ENCODE measurements at places on chromosomes 7 and 10.

- DNase-seq, result no peak
These were observed 43.5 kb downstream of the FEZF1 start for GRCh38 chr7:122261016-122261415.

DNA sequence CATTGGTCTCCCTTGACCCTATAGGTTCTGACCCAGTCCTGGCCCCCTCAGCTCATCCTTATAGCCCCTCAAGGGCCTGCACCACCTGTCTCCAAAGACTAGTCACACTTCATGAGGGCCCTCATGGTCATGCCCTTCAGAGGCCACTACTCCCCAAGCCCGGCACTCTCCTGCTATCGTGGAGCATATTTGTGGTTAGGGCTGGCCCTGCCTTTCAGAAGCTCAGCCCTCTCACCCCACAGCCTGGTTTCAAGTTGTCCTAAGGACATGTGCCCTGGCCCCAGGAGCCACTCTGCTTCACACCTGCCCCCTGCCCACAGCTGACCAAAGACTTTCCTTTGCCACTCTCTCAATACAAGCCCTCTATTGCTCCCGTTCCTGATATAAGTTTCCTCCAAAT, 60.3 kb upstream of the LBX1 start:
- no peak for DNase-seq

- no peak for DNase-seq
These were observed 66.3 kb upstream of the FRMD4A start for GRCh38 chr10:14397066-14397465.

DNA sequence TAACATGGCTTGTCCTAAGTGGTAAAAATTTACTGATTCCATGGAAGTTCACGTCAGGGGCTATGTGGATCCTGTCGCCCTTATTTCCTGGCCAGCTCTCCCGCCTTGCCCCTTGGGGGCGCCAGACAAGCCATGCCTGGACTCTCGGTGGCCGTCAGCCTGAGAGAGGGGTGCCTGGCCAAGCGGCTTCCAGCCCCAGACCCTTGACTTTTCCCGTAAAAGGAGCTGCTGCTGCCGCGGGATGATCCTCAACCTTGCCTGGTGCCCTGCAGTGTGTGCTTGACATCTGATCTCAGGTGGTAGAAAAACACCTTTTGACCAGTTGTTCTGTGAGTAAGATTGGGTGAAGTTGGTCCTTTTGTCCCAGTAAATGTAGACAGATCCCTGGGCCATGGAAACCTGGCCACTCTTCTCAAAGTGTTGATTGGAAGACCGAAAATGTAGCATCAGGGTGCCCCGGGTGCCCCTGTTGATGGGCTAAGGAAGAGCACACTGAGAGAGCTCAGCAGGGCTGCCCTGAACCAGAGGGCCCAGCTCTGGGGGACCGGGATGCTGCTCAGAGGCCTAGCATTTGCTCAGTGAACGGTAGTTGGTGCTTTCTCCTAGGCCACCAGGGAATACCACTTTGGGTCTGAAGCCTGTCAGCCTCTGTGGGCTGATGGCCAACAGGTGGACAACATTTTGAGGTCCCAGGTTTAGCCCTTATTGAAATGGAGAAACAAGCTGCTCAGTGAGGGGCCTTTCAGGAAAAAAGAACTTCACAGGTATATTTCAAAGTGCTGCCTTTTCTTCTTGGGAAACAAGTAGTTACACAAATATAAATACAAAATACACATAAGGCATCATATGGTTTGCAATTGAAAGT, 162.5 kb downstream of the LRMDA start:
- no peak for DNase-seq

DNA sequence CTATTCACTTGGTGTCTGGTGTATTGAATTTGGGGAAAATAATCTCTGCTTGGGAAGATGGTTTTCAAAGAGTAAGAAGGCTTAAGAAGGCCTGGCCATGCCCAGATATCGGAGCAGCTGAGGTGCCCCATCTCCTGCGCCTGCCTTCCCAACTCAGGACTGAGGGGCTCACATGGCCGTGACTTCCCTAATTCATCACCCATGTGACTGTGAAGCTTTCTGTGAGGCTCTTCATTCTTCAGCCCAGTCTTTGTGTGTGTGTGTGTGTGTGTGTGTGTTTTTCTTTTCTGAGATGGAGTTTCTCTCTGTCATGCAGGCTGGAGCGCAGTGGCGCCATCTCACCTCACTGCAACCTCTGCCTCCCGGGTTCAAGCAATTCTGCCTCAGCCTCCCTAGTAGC, 53.2 kb downstream of the PROSER2 start:
- DNase-seq, result no peak

GRCh38 chr10:29878492-29878891, 180.9 kb downstream of the JCAD start:
- DNase-seq, result no peak

- no peak for DNase-seq
These were observed 24.0 kb upstream of the SH3PXD2A start for GRCh38 chr10:103879409-103879808.

- no peak for DNase-seq
These were observed 86.5 kb downstream of the ARMH3 start for GRCh38 chr10:101969412-101969922.

GRCh38 chr10:121428867-121429266, 169.4 kb downstream of the FGFR2 start:
- no peak for DNase-seq

DNA sequence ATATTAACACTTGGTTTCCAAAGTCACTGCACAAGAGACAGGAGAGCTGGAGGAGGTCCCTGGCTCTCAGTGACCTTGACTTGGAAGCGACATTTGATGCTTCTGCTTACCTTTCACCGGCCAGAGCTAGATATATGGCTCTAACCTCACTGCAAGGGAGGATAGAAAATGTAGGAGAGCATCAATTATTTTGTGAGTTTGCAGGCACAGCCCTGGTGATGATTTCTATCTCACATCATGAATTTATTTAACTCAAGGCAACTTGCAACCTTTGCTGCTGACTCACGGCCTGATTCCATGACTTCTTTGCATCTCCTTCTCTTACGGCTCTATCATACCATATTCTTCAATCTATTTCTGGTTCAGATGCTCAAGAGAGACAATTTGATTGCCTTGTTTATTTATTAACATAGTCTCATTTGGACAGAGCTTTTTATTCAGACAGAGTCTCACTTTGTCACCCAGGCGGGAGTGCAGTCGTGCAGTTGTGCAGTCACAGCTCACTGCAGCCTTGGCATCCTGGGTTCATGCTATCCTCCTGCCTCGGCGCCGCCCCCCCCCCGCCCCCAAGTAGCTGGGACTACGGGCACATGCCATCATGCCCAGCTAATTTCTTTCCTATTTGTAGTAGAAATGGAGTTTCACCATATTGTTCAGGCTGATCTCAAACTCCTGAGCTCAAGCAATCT, 196.0 kb downstream of the REEP3 start:
- DNase-seq, result no peak

DNA sequence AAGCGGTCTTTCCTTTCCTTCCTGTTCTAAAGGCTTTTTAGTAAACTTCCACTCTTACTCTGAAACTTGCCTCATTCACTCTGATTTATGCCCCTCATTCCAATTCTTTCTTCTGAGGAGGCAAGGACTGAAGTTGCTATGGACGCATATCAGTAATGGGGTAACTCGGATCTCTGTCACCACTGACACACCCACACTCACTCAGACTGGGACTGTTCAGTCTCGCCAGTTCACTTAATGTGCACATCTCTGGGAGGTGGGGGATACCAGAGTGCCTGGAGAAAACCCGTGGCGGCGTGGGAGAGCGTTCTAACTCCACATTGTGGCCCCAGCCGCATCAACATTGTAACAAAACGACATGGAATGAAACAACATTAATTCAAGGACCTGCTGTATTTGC, 1139.3 kb upstream of the CELF2 start:
- DNase-seq, result no peak

- DNase-seq, result no peak
These were observed 251.7 kb downstream of the FZD1 start for GRCh38 chr7:91515961-91516360.

DNA sequence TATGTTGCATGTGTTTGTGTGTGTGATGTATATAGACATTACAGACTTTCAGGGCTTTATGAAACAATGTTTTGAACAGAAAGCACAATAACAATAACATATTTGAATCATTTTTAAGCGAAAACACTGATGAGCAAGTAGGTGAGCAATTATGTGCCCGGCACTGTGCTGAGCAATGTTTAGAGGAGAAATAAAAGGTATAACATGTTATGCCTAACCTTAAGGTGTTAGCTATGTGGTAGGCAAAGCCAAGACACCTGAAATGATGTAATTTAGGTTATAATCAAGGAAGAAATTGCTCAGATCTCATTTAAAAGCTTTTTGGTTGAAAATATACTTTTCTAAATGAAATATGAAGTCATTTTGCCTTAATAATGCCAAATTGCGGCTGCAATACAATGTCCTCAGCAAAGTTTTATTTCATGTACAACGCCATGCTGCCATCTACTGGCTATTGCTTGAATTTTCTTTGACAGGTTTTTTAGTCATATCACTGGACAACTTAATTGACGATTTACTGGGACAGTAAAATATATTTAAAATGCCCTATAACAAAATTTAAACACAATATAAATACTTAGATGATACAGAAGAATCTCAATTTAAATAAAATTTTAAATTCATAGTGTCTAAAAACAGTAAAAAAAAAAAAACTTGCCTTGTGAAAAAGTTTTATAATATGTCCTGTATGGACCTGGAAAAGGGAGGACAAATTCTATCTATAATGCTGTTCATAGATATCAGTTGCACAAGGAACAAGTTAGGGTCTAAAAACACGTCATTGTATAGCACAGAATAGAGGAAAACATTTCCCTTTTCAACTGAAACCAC, 131.1 kb upstream of the CDK1 start:
- peak; percentile 19 for DNase-seq

GRCh38 chr7:145848691-145849090, 267.9 kb upstream of the CNTNAP2 start:
- DNase-seq, result no peak

GRCh38 chr10:61937631-61938351, 36.3 kb downstream of the ARID5B start:
- DNase-seq, result no peak

DNA sequence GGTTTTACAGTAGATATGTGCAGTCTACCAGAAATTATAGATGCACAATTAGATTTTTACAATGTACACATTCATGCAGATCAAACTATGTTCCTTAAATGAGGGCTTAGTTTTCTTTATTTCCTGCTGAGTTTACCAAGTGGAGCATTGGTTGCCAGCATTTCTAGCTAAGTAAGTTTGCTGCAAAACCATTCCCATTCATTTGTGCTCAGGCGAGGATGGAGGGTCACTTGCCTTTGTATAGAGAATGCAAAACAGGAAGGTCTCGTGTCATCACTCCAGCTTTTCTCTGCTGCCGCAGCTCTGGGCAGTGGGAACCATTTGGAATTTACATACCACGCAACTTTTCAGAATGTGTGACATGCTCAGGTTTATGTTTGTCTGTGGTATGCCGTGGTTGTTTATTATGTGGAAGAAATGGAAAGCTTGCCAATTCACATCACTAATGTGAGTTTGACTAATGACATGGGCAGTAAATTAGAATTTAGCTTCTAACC, 198.6 kb downstream of the TRIL start:
- DNase-seq, result peak; percentile 95

- peak; percentile 28 for DNase-seq
These were observed 148.6 kb upstream of the PDE1C start for GRCh38 chr7:32218741-32219288.

DNA sequence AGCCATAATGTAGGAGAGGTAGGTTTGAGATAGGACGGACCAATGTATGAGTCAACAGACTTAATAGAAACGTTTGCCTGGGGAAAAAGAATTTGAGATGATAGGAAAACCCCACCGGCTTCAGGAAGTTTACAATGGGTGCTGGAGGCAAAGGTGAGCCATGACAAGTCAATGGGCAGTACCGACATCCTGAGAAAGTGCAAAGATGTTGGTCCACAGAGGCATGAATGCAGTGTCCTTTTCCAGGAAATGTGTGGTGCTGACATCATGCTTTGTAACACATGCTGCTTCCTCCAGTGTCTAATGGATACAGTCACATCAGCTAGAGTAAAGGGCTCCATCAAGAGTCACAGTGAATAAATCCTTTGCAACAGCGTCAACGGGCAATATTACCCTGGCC, 533.6 kb downstream of the INHBA start:
- no peak for DNase-seq

- DNase-seq, result peak; percentile 86
These were observed 16.7 kb upstream of the RSBN1L start for GRCh38 chr7:77679608-77680007.

GRCh38 chr10:53135213-53135896, 362.8 kb upstream of the MBL2 start:
- no peak for DNase-seq

- DNase-seq, result no peak
These were observed 26.7 kb upstream of the CAMK1D start for GRCh38 chr10:12322583-12323131.

DNA sequence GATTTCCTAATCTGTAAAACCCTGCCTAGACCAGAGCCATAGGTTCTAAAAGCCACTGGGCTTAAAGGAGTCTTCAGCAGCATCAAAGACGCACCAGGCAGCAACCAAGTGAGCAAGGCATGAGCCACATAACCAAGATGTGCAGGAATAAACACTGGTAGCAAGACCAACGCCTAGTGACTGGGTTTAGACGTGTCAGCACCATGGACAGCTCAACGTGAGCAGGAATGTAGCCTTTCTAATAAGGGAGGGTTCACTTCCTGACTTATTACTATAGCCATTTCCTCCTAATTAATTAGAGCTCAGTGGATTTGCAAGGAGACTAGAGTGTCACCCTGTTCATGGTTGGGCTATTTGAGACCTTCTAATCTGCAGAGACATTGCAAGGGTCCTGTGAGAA, 223.7 kb downstream of the LHFPL3 start:
- DNase-seq, result no peak

GRCh38 chr7:8536431-8536830, 103.0 kb downstream of the NXPH1 start:
- DNase-seq, result no peak

- peak; percentile 53 for DNase-seq
These were observed 100.9 kb upstream of the YAE1 start for GRCh38 chr7:39465055-39465929.

- DNase-seq, result no peak
These were observed 10.6 kb downstream of the ZCCHC24 start for GRCh38 chr10:79434821-79435251.

GRCh38 chr10:23535381-23535780, 96.5 kb downstream of the OTUD1 start:
- DNase-seq, result no peak

- DNase-seq, result no peak
These were observed 68.0 kb downstream of the SEPTIN14 start for GRCh38 chr7:55794527-55794926.

DNA sequence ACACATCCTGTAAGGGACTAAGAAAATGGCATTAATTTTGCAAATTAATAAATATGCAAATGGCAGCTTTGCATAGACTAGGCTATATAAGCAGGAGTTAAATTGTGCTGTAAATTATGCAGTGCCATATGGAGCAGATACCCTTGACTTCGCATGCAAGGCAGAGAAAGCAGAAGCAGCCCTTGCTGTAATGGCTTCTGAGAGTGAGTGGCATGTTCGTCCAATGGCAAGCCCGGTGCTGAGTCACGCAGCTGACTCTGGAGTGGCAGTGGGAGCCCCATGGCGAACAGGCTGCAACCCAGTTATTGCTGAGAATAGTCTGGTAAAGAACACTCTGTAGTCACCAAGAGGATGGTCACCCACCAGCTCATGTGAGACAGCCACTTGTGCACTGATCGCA, 1186.5 kb downstream of the TYW1 start:
- peak; percentile 67 for DNase-seq

- no peak for DNase-seq
These were observed 32.4 kb downstream of the ITIH5 start for GRCh38 chr10:7634142-7634894.

GRCh38 chr7:7395785-7396184, 139.9 kb downstream of the COL28A1 start:
- no peak for DNase-seq

Measured in NCI-H526 treated with DMSO at 0.1 percent for 48 hours (cell line).